ENCODE measurements at places on chromosomes 11 and 22.

DNA sequence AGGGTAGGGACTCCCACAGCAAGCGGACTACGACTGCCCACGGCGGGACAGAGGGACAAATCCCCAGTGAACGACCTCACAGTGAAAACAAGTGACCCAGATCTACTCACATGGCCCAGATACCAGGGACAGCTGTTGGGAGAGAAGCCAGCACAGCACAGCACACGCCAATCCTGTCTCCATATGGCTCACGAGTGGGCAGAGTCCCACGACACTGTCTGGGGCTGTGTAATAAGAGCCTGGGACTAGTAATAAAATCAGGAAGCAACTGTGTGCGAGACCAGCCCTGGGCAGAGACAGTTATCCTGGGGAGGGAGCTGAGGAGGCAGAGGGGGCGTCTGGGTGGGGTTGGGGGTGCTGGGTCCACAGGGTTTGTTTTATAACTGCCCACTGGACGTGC is 385.0 kb downstream of the CTTN start:
- no peak for DNase-seq

DNA sequence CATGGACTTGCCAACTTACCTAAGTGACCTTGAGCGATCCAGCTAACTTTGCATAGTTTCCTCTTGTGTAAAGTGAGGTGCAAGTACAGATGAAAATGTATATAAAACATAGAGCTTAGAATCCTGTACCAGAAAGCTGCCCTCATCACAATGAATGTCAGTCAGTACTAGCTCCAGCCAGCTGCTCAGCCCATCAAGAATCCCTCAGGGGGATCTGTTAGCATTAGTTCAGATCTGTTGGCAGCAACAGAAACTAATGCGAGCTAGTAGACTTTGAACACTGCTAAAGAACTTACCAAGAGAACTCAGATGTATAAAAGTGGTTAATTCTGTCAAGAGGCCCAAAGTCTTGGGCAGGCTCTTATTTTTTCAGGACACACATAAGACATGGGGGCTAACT is 6.3 kb upstream of the C11orf91 start:
- DNase-seq = no peak

GRCh38 chr11:86052693-86053641 is 15.9 kb downstream of the PICALM start:
- no peak for DNase-seq

DNA sequence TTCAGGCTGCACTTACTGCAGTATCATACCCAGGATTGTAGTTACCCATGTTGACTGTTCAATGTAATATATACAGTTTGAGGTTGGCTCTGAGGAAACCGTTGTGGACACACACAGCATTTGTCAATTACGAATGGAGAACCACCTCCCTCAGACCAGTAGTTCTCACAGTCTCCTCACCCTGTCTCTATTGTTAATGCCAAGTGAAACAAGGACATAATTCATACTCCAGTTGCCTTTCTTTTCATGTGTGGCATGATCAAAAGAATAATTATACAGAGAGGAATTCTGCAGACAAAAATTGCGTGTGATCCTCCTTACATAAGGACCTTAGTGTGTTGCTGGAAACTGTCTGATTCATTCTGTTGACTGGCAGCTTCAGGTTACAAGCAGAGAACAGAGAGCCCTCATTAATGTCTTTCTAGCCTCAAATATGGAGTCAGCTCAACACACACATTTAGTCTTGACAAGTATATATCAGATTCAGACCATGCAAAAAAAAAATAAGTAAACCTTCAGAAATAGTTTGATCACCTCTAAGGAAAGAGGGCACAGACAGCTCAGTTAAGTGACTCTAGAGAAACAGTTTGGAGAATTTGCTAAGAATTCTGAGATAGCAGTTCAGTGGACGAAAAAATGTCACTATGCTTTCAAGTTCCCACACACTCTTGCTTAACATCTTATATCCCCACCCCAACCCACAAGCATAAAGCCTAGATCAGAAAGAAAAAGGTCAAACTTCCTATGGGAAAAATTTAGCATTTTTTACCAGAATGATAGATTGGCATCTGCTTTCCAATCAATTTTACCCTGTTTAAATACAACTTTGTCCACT is 96.1 kb downstream of the MAML2 start:
- DNase-seq = no peak

- no peak for DNase-seq
Measured at GRCh38 chr22:42035256-42035655, 35.4 kb downstream of the NAGA start.
